ENCODE measurements at places on chromosomes 3 and 15.
A peak's percentile ranks its signal among the peaks of the same experiment; 100 is the strongest.

GRCh38 chr3:148450819-148451218, 246.9 kb upstream of the AGTR1 start:
- peak; percentile 14 for DNase-seq

DNA sequence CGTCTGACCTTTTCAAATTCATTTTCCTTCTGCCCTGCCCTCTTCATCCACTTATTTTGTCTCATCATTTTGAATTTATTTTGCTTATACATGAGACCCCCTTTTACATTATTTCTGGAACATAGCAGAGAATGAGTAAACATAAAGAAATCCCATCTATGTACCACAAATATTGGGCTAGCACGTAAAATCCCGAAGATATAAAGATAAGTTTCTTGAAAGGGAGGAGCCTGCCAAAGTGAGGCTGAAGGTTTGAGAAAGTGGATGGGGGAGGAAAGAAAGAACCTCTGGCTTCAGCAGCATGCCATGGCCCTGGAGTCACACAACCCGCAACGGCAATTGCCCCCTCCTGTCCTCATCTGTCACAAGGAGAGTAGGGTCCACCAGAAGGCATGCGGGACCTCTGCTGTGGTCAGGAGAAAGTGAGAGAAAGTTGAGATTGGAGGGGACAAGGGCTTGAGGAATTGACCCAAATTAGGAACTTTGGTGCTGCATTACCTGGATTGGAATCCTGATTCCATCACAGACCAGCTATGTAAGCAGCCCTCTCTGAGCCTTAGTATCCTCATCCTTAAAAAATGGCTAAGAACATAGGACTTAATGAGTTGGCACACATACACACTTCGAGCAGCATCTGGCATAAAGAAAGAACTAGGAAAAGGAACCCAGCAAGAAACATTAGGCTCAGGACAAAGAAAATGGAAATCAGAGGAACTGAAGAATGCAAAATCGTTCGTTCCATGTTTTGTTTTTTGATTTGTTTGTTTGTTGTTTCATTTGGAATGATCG, 53.7 kb upstream of the GYG1 start:
- DNase-seq = no peak

GRCh38 chr3:84100861-84101260, 857.9 kb upstream of the CADM2 start:
- DNase-seq = no peak

DNA sequence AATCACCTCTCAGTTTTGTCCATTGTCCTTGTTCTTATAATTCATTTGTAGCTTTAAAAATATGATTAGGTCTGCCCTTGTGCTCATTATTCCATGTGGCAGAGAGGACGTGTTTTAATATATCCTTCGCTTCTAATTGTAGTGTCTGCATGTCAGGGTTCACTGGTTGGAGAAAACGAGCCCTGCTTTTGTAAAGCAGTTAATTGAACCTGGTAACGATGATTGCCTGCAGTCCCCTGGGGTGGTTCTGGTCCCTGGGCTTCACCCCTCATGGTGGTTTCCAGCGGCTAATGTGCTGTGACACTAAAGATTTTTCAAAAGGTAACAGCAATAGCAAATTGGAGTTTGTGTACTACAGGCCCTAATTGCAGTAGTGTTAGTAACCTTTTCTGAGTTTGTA, 299.6 kb downstream of the CACNA2D3 start:
- DNase-seq = peak; percentile 83

DNA sequence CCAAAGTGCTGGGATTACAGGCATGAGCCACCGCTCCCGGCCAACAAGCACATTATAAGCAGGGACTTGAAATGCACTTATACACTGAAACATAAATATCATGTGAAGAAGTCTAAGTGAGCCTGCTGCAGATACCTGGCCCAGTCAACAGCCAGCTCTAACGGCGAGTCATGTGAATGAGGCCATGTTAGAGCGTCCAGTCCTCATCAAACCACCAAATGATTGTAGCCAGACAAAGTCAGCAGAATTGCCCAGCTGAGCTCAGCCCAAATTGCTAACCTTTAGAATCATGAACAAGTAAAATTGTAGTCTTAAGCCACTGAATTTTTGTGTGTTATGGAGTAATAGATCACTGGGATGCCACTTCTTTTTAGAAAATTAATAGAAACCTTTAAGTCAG, 37.8 kb upstream of the UACA start:
- no peak for DNase-seq

DNA sequence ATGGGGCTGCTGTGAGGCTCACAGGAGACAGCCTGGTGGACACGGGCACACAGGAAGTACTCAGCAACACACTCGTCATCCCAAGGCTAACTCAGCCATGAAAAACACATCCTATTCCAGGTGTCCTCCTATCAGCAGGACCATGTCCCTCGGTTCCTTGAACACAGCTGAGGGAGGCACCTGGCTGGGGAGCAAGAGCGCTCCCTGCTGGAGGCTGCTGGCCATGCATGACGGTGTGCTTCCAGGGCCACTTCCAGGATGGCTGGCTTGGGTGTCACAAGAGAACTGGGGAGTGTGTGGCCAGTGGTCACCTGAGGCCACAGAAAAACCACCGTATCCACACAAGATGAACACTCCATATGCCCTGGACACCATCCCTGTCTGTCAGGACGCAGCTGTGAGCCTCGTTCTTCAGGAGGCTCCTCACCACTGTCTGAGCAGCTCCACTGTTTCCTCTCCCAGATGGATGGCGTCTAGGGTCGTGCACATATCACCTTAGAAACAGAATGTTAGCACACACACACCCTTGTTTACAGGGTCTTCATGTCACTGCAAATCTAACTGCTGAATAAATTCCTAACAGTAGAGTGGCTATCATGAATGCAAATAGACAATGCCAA, 31.0 kb downstream of the POC1A start:
- DNase-seq = peak; percentile 3

GRCh38 chr3:65033576-65033975, 345.8 kb upstream of the ADAMTS9 start:
- no peak for DNase-seq

- no peak for DNase-seq
Measured at GRCh38 chr15:48433226-48433886, 102.1 kb downstream of the DUT start.

- no peak for DNase-seq
Measured at GRCh38 chr15:67253549-67254237, 768 bp downstream of the AAGAB start.

DNA sequence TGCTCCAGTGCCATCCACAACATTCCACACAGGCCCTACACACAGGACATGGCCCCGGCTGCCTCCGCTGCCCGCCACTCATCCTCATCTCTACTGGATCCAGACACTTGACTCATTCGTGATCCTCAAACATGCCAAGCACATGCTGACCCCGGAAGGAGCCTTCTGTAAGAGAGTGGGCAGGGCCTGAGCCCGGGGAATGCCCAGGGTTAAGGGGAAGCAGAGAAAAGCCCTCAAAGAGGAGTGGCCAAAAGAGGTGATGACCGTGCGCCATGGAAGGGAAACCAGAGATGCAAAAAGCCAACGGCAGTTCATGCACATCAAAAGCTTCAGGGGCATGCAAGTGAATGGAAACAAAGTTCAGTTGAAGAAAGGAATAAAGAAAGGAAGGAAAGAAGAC, 46.1 kb downstream of the RFTN1 start:
- DNase-seq = no peak

GRCh38 chr15:34759347-34759746, 4.5 kb upstream of the GJD2 start:
- no peak for DNase-seq

GRCh38 chr3:14143271-14144225, 18.7 kb downstream of the TMEM43 start:
- no peak for DNase-seq

DNA sequence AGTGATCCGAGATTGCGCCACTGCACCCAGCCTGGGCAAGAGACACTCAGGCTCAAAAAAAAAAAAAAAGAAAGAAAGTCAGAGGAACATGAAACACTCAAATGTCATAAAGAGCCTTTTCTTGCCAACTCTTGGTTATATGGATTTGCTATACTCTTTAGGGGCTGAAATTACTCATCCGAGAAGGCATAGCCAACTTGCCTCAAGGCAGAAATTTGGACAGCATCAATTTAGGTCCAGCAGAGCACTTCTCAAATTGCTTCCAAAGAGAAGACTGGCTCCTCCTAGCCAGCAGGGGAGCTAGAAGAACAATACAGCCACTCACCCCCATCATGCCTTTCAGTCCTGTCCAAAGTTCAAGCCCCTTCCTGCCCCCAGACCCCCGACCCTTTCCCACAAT, 43.8 kb downstream of the OSBPL10 start:
- DNase-seq = no peak

GRCh38 chr3:170889132-170889531, 19.1 kb upstream of the RPL22L1 start:
- no peak for DNase-seq

DNA sequence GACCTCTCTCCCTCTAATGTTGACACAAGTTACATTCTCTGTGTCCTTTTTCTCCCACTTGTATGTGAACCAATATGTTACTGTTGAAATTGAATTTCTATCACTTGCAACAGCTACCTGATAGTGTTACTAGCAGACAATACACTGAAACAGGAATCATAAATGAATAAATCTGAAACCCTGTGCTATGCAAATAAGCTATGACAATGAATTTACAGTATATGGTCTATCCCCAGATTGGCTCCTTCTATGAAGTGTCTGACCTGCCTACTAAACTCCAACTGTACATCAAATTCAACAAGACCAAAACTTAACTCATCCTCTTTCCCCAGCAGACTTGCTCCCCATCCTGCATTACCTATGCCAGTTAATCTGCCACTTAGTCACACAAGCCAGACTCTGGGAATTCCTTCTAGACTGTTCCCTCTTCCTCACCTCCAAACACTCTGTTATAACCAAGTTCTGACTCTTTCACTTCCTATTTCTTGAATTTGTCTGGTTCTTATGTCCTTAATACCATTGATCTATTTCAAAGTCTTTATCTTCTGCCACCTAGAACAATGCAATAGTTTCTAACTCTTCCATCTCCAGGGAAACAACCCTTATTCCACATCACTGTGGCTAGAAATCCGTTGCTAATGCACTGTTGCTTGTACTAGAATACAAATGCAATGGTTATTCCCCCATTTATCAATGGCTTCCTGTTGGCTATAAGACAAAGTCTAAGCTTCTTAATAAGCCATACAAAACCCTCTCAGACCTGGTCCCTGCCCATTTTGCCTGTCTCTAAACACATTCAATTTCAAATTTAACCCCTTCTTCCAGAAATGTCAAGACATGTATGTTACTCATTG, 13.4 kb upstream of the ZNF639 start:
- no peak for DNase-seq

DNA sequence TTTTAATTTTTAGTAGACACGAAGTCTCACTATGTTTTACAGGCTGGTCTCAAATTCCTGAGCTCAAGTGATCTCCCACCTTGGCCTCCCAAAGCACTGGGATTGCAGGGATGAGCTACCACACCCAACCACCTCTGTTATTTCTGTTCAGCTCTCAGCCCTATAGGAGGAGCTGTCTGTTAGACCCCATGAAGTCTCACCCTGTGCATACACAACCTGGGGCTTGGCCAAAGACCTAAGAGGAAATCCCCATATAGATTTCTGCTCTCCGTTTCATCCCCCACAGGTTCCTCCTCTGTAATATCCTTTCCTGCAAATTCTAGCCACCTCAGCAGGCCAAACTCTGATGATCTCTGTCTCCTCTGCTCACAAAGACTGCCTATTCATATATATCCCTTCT, 56.6 kb upstream of the CTDSPL2 start:
- no peak for DNase-seq

DNA sequence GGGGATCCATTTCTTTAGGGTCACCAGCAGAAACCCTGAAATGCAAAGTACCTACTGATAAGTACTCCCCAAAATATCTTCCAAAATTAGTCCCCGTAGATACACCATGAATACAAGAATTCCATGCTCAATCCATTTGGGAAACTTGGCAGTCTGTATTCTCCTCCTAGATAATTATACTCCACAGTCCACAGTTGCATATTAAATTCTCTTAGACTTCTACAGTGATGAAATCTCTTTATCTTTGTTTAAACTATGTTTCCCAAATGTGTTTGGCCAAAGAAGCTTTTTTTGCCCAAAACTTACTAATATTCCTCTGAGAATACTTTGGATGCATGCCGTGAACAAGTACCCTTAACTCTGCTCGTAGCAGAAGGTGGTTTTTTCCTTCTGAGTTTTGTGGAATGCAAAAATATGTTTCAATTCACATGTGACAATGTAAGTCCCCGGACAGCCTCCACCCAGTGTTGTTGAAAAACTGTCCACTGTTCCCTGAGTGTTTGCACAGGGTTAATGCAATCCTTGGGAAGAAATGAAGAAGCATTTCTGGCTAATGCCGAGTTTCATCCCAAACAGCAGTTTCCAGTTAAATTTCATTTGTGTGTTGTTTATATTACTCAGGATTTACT, 126.7 kb downstream of the ARNT2 start:
- DNase-seq = no peak

DNA sequence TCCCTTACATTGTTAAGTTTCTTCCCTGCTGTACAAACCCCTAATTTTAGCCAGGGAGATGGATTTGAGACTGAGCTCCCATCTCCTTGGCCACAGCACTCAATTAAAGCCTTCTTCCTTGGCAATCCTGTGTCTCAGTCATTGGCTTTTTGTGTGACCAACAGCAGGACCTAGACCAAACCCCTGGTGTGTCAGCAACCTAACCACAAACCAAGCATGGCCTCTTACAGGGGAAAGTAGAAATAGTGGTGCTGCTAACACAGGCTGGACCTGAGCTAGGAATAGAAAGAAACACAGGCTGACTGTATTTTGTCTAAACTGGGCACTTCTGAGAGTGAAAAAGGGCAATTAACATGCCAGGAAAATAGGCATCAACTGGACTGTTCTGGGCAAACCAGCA, 37.9 kb downstream of the PPCDC start:
- no peak for DNase-seq

- peak; percentile 33 for DNase-seq
Measured at GRCh38 chr15:70088455-70088854, 9.3 kb downstream of the TLE3 start.

- no peak for DNase-seq
Measured at GRCh38 chr3:176650478-176650877, 546.8 kb downstream of the TBL1XR1 start.

- DNase-seq = no peak
Measured at GRCh38 chr3:108031895-108032294, 58.9 kb downstream of the CD47 start.

Measured in NCI-H748 treated with DMSO at 0.1 percent for 48 hours (cell line).